ENCODE measurements at places on chromosomes 2 and 18. TPM values are rescaled to one million over a fixed set of nuclear protein-coding genes. Genes with fewer than 3 reads are reported as not detected.
A peak's percentile ranks its signal among the peaks of the same experiment; 100 is the strongest.

Gene POTEF
- 0.05 TPM for polyA plus RNA-seq

Gene RGPD4
- polyA plus RNA-seq: not detected

Gene LYPD1
- polyA plus RNA-seq: 0.07 TPM

Gene MARS2
- 3.2 TPM for polyA plus RNA-seq

Gene CACNB4
- 0.25 TPM for polyA plus RNA-seq

Gene SLC8A1
- polyA plus RNA-seq: 41.8 TPM

Gene MEP1B
- polyA plus RNA-seq: not detected

Gene ANKRD39
- 23.3 TPM for polyA plus RNA-seq

- no peak for DNase-seq
Measured at GRCh38 chr2:174577967-174578589, 19.5 kb downstream of the WIPF1 start.

- no peak for DNase-seq
Measured at GRCh38 chr2:133843091-133843490, 274.8 kb upstream of the NCKAP5 start.

DNA sequence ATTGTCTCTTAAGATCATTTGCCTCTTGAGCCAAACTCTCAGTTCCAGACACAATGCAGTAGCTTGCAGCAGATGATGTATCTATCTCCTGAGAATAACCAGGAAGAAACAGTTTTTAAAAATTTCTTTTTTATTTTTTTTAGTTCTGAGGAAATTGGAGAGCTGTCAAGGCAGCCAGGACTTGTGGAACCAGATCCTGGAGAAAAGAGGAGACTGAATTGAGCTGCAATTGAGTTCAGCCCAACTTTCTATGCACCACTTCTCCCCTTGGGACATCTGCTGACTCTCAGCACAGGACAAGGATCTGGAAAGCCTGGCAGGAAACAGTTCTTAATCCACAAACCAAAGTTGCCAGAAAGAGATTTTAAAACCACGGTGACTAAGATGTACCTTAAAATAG lies 13.5 kb upstream of the CSRNP3 start:
- no peak for DNase-seq

GRCh38 chr2:70425682-70426301 lies 123.9 kb upstream of the FAM136A start:
- peak; percentile 26 for DNase-seq

DNA sequence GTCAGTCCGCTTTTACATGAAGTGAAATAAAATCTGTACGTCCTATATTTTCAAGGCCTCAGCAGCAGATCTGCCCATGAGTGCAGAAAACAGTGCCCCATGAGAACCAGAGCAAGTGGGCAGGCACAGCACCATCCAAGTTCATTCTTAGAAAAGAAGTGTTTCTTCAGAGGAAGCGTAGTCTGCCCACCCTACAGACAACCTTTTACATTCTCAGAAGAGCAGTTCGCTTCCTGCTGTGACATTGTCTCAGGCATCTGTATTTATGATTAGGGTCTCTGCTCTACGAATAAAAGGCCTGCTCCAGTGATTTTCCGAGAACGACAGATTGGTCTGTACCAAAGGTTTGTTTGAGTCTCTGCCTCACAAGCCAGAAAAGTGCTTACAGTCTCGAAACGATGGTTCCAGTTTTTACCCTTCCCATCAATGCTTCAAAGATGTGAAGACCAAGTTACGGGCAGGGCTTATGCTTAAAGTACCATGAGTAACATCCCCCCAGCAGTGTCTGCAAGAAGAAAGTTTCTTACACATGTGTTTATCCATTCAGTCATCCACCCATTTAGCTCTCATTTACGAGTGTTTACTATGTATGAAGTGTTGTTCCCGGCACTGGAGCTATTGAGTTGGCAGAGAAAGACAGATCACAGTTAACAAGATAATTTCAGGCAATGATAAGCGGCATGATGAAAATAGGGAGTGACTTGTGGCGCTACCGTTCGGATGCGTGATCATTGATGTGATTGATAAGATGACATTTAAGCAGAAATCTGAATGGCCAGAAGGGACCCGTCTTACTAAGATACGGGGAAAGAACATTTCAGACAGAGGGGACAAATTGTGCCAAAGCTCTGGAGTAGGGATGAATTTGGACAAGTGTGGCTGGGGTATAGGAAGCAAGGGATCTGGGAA lies 31.4 kb upstream of the CTLA4 start:
- DNase-seq: no peak

GRCh38 chr2:29841386-29842004 lies 79.9 kb downstream of the ALK start:
- DNase-seq: no peak

GRCh38 chr18:46650681-46651080 lies 6.3 kb downstream of the LOXHD1 start:
- DNase-seq: no peak

- no peak for DNase-seq
Measured at GRCh38 chr2:224085811-224086210, 46.7 kb upstream of the SERPINE2 start.

GRCh38 chr2:187554011-187554703 lies at the start of gene TFPI:
TSS of gene TFPI (minus strand) at chr2:187554435. CDS start at chr2:187503768, 50,667 bp downstream.
- peak; percentile 24 for DNase-seq

DNA sequence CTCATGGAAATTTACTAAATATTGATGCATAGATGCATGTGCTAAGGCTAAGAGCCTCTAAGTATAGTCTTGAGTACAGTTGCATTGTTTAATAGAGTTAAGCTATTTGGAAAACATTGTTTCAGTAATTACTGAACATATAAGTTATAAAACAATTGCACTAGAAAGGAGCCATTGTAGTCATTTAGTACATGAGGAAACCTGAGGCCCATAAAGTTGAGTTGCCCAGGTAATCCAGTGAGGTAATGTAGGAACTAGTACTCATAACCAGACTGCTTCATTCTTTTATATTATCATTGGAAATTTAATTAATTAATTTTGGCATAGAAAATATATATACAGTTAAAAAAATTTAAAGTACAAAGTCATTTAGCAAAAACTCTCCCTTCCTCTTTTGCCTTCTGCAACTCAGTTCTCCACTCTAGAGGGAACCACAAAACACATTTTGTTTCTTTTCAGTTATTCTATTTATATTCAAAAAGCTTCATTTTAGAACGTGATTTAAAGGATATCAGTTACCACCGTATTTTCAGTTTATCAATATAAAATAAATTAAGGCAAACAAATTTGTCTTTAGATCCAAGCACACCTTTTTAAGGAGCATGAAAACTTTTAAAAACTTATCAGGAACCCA lies 27.8 kb upstream of the TBR1 start:
- DNase-seq: no peak

DNA sequence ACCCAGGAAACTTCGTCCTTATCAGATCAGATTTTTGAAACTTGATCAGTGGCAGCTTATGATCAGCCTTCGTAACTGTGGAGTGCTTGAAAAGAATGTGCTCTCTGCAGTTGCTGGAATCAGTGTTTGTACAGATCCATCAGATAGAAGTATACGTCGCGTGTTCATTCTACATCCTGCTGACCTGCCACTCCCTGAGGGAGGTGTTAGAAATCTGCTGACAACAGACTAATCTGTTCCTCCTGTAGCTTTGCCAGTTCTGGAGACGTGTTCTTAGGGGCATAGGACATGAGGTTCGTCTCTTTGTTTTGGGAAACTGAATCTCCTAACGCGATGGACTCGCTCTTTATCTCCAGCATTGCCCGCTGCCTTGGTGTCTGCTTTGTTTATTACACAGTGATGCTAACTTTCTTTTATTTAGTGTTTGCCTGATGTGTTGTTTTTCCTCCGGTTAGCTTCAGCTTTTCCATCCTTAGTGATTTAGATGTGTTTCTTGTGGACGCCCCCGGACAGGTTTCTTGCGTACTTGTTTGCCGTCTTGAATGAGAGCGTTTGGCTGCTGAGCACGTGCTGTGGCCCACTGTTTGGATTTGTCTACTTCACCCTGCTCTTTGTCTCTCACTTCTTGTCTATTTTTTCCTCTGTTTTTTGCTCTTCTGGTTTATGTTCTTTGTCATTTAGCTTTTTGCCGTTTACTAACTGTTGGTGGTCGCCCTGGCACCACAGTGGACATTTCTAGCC lies 17.4 kb upstream of the GAL3ST2 start:
- no peak for DNase-seq

DNA sequence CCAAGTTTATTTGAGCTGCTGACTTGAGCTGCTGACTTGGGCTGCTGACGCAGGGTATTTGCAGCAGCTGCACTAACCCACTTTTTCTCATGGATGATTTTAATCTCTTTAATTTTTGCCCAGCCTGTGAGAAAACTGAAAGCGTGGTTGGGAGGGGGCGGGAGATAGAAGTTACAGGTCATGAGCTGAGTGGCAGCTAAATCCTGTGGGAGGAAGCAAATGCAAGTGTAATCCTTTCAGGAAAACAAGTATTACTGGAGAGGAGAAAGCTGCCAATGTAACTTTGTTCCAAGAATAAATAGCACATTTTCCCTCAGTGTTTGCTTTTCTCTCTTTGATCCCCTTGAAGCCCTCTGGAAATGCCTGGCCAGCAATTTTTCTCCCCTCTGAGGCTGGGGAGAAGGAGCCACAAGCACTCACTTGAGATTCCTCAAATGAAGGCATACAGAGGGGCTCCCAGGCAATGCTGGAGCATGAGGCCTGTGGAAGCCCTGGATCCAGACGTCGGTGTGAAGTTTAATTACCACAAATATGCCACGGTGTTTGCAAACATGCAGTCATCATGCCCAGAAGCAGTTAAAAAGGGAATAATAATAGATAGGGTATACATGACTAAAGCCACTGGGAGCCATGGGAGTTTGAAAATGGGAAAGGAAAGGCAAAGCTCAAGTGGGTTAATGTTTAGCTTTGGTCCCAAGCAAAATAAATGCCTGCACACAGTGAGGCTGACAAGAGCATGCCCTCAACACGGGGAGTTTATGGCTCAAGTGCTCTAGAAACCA lies 10.4 kb upstream of the EVA1A start:
- DNase-seq: no peak

- DNase-seq: no peak
Measured at GRCh38 chr18:64208516-64208915, 59.6 kb upstream of the LINC00305 start.

- DNase-seq: no peak
Measured at GRCh38 chr2:128456281-128456680, 137.6 kb upstream of the HS6ST1 start.

DNA sequence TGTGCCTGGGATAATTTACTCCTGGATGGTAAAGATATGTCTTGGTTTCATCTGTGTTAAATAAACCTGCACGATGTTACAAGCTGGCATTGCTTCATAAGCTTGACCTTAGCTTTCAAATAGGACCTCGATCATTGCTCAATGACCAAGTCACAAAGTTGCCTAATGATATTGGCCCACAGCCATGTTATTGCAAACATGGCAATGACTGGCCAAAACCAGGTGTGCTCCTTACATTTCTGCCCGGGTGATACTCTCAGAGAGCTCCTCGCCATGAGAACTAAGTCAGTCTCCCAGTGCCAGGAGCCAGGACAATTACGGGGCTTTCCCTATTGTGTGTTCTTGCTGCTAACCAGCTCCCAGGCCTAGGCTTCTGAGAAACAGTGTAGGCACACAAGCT lies 72.5 kb upstream of the CYP1B1 start:
- DNase-seq: no peak

- no peak for DNase-seq
Measured at GRCh38 chr2:73203055-73203681, 794 bp downstream of the NOTO start.

DNA sequence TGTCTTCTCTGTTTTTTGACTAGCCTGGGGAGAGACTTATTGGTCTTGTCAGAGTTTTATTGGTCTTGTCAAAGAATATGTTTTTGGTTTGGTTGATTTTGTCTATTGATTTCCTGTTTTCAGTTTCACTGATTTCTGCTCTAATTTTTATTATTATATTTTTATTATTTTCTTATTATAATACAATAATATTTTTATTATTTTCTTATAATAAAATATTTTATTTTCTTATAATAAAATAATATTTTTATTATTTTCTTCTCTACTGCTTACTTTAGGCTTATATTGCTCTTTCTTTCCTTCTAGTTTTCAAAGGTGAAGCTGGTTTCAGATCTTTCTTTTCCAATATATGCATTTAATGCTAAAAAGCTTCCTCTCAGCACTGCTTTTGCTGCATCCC lies 62.0 kb downstream of the TRAPPC12 start:
- no peak for DNase-seq

DNA sequence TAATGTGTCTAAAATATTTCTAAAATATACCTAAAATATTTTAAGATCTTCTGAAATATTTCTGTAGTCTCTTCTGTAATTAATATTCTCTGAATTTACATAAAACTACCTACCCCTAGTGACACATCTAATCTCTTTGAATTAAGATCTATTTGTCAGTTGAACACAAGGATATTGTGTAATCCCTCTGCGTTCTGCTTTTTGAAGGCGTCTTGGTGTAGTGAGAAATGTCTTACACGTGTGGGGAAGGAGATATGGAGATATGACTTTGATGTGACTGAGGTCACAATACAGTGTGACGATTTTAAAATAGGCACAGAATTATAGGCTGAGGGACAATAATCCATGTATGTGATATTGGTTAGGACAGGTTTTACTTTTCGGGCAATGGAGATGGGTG lies 79.8 kb downstream of the DOK6 start:
- DNase-seq: no peak

DNA sequence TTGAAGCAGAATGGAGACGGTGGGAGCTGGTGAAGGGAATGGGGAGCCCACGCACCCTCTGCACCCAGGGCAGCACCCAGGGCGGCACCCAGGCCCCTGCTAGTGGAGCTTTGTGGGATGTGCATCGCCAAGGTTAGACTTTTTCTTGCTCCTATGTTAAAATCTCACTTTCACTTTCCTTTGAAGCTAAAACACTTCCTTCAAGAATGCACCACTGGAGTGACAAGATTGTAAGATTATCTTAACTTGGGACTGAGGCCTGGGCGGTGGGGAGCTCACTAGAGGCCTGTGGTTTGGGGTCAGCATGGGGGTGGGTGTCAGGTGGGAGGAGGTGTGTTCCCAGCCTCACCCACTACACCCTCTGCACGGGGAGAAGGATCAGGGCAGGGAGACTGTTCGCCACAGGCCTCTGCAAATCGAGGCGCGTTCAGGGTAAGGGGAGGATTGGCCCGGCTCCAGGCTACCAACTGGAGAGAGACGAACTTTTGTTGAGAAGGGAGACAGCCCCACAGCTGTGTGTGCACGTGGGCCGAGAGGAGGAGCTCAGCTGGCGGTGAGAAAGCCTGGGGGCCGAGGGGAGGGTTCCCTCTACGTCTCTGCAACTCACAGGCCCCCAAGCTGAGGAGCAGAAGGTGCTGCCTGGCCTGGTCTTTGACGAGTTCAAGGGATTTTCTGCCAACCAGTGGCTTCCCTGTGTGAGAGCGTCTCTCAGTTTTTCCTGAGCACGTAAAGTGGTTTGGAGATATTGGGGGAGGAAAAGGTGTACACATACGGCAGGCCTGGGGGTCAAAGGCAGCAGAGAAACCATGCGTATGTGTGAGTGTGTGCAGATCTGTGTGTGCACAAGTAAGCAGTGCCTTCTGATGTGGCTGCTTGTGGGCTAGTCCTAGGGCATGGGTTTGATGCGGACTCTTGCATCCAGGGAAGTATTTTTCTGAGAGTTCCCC lies 147.7 kb downstream of the KLHL29 start:
- peak; percentile 46 for DNase-seq

GRCh38 chr18:36695806-36696205 lies 133.0 kb downstream of the TPGS2 start:
- DNase-seq: no peak

- no peak for DNase-seq
Measured at GRCh38 chr2:140586379-140586778, 1544.4 kb downstream of the LRP1B start.

GRCh38 chr18:11688972-11689668 lies at the start of gene GNAL:
TSS of gene GNAL (plus strand) at chr18:11689264. CDS start at chr18:11689564, 300 bp downstream.
- DNase-seq: peak; percentile 90

All from right cardiac atrium (tissue), 5 donors.